ENCODE measurements at places on chromosomes 2 and 18. TPM values are rescaled to one million over a fixed set of nuclear protein-coding genes. Genes with fewer than 3 reads are reported as not detected.
A peak's percentile ranks its signal among the peaks of the same experiment; 100 is the strongest.

Gene SLC19A3
- polyA plus RNA-seq, result 5.2 TPM

Gene C1QL2
- polyA plus RNA-seq, result not detected

DNA sequence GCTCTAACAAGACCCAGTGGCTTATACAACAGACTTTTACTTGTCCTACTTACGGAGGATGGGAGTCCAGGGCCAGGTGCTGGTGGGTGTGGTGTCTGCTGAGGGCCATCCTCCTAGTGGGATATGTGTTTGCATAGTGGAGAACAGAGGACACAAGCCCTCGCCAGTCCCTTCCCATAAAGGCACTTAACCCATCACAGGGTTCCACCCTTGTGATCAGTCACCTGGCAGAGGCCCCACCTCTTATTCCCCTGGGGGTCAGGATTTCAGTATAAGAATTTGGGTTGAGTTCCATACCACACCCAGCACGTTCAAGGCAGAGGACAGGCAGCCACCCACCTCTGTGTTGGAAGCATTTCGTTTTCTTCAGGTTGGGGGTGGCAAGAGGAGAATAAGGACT is 259.0 kb downstream of the AGAP1 start:
- 0 out of 2 replicates have a peak, but pooled peaks cover 6% of the 10 kb centered on the region for H3K4me1 ChIP-seq
- no peak for DNase-seq
- H3K4me3 ChIP-seq, result no peak overlapping the region
- H3K27ac ChIP-seq, result no peak overlapping the region
- peaks cover 13% of the 10 kb centered on the region for H3K36me3 ChIP-seq

DNA sequence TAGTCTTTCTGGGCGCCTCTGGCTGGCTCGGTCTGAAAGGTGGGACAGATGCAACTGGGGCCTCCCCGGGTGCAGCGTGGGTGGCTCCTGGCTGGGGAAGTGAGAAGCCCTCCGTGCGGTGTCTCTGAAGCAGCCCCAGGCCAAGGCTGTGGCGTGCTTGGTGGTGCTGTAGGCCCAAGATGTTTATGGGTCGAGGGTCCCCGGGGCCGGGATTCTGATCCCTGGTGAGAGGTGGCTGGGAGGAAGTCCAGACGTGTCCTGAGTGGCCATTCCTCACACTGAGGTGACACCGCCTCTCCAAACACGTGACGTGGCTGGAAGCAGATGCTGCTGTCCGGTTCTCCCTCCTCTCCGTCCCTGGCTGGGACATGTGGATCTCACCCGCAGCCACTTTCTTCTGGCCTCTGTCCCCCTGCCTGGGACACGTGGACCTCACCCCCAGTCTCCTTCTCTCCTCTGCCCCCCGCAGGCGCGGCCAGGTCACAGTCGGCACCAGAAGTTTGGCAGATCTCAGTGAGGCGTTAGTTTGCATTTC is 12.6 kb downstream of the RTP5 start:
- H3K4me1 ChIP-seq, result peaks cover 17% of the 10 kb centered on the region
- H3K36me3 ChIP-seq, result no peaks in the 10 kb centered on the region
- no peak for DNase-seq

DNA sequence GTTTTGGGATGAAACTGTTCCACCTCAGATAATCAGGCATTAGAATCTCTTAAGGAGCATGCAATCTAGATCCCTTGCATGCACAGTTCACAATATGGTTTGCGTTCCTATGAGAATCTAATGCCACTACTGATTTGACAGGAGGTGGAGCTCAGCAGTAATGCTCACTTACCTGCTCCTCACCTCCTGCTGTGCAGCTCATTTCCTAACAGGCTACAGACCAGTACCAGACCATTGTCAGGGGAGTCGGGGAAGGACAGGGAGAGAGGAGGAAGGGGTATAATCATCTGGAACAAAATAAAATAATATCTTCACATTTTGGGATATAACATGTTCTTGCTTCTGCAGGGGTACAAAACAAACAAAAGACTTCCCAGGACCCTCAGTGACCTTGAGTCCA is 532.0 kb upstream of the FSHR start:
- no peak overlapping the region for H3K27ac ChIP-seq
- no peak overlapping the region for H3K4me3 ChIP-seq
- H3K36me3 ChIP-seq, result no peaks in the 10 kb centered on the region
- no peaks in the 10 kb centered on the region for H3K4me1 ChIP-seq
- no peak for DNase-seq
- no peaks in the 10 kb centered on the region for H3K27me3 ChIP-seq

DNA sequence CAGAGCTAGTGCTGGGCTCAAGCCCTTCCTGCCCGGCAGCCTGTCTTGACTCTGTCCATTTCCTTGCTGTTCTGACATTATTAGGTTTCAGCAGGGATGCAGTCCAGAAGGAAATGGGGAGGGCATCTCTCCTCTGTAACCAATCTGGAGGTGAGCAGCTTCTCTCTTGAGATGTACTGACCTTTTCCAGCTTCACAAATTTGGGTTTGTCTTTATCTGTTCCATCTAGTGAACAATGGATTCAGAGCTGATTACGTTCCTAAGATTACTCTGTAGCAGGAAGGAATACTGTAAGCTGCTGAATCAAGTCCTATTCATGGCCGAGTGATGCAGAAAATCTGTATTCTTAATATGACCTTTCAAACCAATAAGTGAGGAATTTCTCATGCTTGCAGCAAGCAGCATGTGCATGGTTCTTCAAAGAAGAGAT is 11.0 kb downstream of the PLA2R1 start:
- H3K27ac ChIP-seq, result no peak overlapping the region
- H3K36me3 ChIP-seq, result no peaks in the 10 kb centered on the region
- peaks cover 14% of the 10 kb centered on the region for H3K27me3 ChIP-seq

- no peak overlapping the region for H3K27ac ChIP-seq
- peaks cover 7% of the 10 kb centered on the region for H3K36me3 ChIP-seq
- no peak overlapping the region for H3K4me3 ChIP-seq
Measured at GRCh38 chr2:10333247-10333613, 30.5 kb downstream of the HPCAL1 start.

- H3K27ac ChIP-seq, result no peak overlapping the region
- no peak overlapping the region for H3K4me3 ChIP-seq
- H3K27me3 ChIP-seq, result no peaks in the 10 kb centered on the region
- DNase-seq, result no peak
- no peaks in the 10 kb centered on the region for H3K36me3 ChIP-seq
Measured at GRCh38 chr18:7608781-7609201, 41.7 kb downstream of the PTPRM start.

DNA sequence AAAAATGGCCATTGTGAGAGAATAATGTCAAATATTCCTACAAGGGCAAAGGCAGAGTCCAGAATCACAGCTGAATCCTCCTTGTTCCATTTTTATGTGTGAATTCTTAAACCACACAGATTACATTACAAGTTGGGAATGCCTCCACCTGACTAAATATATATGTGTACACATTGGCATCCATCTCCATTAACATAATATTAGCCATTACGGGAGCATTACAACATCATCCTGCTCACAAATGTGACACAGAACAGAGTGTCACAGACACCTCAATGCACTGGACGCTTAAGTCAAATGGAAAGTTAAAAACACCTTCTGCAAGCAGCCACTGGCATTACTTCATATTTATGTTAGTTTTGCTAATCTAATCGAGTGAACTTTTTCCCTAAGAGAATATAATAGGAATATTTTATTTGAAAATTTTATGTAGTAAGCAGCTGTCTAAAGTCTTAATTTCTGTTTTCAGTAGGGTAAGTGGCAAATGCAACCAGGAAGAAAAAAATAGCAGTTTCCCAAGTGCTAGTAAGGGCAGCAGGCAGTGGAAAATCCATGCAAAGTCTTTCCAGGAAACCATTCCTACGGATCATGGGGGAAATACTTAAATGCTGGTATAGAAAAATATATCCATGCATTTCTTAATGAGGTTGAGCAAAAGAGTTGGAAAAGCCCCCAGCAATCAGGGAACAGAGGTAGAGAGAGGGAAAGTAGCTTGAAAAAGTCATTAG is 255.6 kb downstream of the OSR1 start:
- no peaks in the 10 kb centered on the region for H3K4me1 ChIP-seq
- no peak for DNase-seq

- H3K4me1 ChIP-seq, result peaks cover 45% of the 10 kb centered on the region
- no peak for DNase-seq
- no peaks in the 10 kb centered on the region for H3K27me3 ChIP-seq
- H3K36me3 ChIP-seq, result 0 out of 3 replicates have a peak, but pooled peaks cover 4% of the 10 kb centered on the region
Measured at GRCh38 chr18:62524440-62525200, 1.8 kb downstream of the ZCCHC2 start.

DNA sequence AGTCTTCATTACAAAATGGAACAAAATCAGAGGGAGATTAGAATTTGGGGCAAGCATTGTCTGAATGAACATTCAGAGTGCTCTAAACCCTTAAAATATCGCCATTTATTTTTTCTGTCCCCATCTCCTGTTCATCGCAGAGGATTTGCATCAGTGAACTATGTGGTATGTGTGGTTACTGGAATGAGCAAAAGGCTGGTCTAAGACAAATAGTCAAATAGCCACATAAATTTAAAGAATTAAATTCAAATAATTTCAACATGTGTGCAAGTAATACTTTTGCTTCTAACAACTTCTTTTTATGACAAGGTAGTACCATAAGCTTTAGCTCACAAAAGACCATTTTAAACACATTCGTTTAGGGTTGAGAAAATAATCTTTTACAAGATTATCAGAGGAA is 82.6 kb upstream of the ST8SIA3 start:
- no peak for DNase-seq
- no peak overlapping the region for H3K27ac ChIP-seq
- no peak overlapping the region for H3K4me3 ChIP-seq
- H3K36me3 ChIP-seq, result no peaks in the 10 kb centered on the region
- peaks cover 12% of the 10 kb centered on the region for H3K4me1 ChIP-seq

DNA sequence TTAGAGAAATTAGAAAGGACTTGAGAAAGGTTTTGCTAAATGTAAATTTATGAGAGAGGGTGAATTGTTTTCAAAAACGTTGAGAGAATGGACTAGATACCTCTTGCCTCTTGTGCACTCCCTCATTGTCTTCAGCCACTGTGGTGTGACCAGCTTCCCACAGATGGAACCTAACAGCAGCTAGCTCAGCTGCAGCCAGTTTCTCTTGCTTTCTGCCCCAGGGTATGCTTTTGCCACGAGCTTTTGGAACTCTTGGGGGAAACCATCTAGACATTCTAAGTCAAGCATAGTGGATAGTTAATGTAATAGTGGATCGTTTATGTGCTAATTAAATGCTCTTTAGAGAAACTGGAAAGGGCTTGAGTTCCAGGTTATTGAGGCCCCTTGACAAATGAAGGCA is 288.2 kb downstream of the CTNNA2 start:
- no peak overlapping the region for H3K27ac ChIP-seq
- no peak for DNase-seq
- H3K4me3 ChIP-seq, result no peak overlapping the region
- no peaks in the 10 kb centered on the region for H3K27me3 ChIP-seq
- H3K36me3 ChIP-seq, result no peaks in the 10 kb centered on the region
- no peaks in the 10 kb centered on the region for H3K4me1 ChIP-seq

- H3K4me3 ChIP-seq, result no peak overlapping the region
- peak; percentile 16 for DNase-seq
- H3K27ac ChIP-seq, result no peak overlapping the region
- no peaks in the 10 kb centered on the region for H3K4me1 ChIP-seq
Measured at GRCh38 chr2:12050396-12050795, 304.0 kb downstream of the LPIN1 start.

DNA sequence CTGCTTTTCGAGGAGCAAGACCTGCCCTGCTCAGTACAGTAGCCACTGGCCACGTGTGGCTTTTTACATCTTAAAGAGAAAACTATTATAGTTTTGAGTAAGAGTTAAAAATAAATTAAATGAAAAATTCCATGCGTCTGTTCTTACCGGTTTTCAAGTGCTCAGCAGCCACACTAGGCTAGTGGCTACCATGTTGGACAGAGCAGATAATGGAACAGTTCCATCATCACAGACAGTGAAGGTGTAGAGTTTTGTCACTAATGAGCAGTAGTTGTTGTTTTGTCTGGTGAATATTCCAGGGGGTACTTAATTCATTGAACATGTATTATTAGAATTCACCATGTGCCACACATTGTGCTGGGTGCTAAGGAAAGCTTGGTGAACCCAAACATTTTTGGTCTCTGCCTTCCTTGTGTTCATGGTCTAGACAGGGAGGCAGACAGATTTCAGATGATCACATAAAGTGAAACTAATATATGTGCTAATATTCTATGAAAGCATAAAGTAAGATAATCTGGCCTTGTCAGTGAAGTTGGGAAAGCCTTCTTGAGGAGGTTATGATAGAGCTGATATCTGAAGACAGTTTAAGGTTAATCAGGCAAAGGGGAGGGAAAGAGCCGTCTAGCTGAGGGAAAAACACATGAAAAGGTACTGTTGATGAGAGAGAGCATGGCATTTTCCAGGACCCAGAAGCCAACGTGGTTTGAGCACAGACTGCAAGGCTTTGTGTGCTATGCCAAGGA is 1.4 kb downstream of the ALMS1 start:
- DNase-seq, result no peak
- H3K4me3 ChIP-seq, result peak overlapping the region; percentile 100
- no peaks in the 10 kb centered on the region for H3K36me3 ChIP-seq
- peak overlapping the region; percentile 88 for H3K27ac ChIP-seq
- no peaks in the 10 kb centered on the region for H3K27me3 ChIP-seq
- H3K4me1 ChIP-seq, result peaks cover 37% of the 10 kb centered on the region

- H3K4me1 ChIP-seq, result peaks cover 15% of the 10 kb centered on the region
- DNase-seq, result no peak
- no peaks in the 10 kb centered on the region for H3K27me3 ChIP-seq
- H3K36me3 ChIP-seq, result peaks cover 13% of the 10 kb centered on the region
- no peak overlapping the region for H3K4me3 ChIP-seq
Measured at GRCh38 chr2:46999857-47000678, 84.5 kb upstream of the MCFD2 start.

DNA sequence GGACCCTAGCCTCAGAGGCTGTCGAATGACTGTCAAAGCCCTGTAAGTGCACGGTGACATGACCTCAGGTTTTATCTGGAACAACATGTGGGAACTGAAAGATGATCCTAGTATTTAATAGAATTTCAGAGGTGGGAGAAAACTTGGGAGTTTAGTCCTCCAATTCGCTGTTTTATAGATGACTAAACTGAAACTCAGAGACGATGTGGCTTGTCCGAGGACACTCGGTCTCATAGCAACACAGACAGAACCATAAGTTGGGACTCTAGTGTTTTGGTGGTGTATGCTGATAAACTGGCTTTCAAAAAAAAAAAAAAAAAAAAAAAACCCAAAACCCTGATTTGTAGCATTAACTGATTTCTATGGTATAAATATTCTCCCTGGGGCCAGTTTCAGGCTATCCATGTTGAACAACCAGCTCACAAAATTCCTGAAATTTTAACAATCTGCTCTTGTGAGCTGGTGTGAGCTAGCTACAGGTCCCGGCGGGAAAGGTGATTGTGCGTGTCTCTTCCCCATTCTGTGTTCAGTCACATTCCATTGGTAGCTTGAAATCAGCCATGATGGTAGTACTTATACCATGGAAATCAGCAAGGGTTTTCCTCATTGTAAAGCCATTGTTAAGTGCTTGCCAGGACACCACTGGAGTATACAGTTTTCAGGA is 195.5 kb upstream of the EPAS1 start:
- H3K4me3 ChIP-seq, result no peak overlapping the region
- DNase-seq, result no peak

DNA sequence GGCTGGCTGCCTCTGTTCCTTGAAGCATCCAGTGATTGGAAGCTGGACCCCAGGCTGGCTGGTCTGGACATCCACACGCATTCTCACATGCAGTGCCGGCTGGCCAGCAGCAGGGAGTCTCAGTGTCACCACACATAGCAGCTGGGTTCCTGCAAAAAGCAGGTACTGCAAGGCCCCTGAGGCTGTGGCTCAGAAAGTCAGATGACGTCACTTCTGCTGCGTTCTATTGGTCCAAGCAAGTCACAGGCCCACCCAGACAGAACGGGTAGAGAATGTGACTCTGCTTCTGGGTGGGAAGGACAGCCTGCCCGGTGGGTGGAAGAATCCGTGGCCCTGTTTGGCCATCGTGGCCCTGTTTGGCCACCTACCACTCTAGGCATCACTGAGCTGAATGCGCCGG is 51.3 kb upstream of the SPP2 start:
- H3K4me1 ChIP-seq, result no peaks in the 10 kb centered on the region
- H3K4me3 ChIP-seq, result no peak overlapping the region
- no peak for DNase-seq
- no peak overlapping the region for H3K27ac ChIP-seq

Data from HepG2 (cell line).